ENCODE measurements at places on chromosomes 1 and 21. TPM values are rescaled to one million over a fixed set of nuclear protein-coding genes. Genes with fewer than 3 reads are reported as not detected.

GRCh38 chr1:22295396-22295795 lies 152.5 kb upstream of the WNT4 start:
- no peak for DNase-seq

- no peak for DNase-seq
These were observed 25.9 kb downstream of the SZRD1 start for GRCh38 chr1:16392740-16393569.

DNA sequence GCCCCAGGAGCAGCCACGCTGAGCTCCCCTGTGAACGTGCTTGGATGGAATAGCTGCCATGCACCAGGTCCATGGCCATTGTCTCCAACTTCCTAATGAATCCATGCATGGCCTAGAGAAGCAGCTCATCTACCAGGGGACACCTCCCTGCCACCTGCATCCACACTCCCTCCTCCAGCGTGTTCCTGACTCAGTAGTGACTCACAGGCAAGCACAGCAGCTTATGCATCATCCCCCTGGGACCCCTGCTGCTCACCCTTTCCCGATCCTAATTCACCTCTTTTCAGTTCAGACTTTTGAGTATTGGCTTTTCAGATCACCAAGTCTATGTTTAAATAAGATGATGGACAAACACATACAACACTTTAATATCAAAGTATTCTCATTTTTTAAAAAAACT lies 39.9 kb upstream of the TADA1 start:
- DNase-seq = no peak

The SPRR1A gene
- total RNA-seq = not detected

The GNG4 gene
- 40.8 TPM for total RNA-seq

The RUNX3 gene
- 1.8 TPM for total RNA-seq

The CCDC185 gene
- not detected for total RNA-seq

Measured in WTC11 (cell line).